A549 treated with AZD2906 at 1 μM for 4 hours (cell line): ENCODE measurements at places on chromosomes 4 and X. TPM values are rescaled to one million over a fixed set of nuclear protein-coding genes. Genes with fewer than 3 reads are reported as not detected.

Gene UCHL1
- total RNA-seq, result 904 to 991 TPM (median 938 TPM) in 5 replicates

Gene BEX2
- 8.7 to 11.6 TPM (median 10.6 TPM) in 5 replicates for total RNA-seq

Gene CTAG1A
- not detected in 5 replicates for total RNA-seq

Gene CFP
- total RNA-seq, result 0.24 to 0.71 TPM (median 0.53 TPM) in 5 replicates

Gene GAGE12H
- total RNA-seq, result not detected in 5 replicates

Gene CHRNA9
- total RNA-seq, result 0.98 to 1.6 TPM (median 1.2 TPM) in 5 replicates

Gene CENPVL3
- 0.08 to 0.26 TPM (median 0.15 TPM) in 5 replicates for total RNA-seq
